NCI-H345 (cell line): ENCODE measurements at places on chromosomes 16 and 17.

DNA sequence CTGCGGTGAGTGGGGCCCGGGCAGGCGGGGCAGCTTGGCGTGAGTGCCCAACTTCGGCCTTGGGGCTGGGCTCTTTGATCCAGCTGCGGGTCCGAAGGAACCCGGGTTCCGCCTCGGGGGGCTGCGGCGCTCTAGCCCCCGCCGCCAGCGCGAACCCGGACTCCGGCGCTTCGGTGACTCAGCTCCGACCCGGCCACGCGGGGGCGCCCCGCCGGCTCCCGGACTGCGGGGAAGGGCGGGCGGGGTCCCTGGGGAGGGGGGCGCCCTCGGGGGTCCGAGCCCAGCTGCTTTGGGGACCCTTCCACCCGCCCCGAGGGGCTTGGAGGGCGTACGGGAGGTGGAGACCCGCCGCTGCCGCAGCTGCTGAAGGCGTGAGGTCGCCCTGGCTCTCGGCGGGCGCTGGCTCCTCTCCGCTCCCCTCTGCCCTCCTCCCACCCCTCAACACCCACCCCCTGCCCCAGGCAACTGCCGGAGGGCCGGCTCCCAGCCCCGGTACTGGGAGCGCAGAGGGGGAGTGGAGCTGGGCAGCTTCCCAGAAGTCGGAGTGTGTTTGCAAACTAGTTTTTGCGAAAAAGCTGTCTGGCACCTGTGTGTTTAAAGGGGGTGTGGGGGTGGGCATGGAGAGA, 516 bp downstream of the CPNE2 start:
- peak; percentile 23 for DNase-seq

- no peak for DNase-seq
Measured at GRCh38 chr17:61408151-61409041, 8.8 kb downstream of the TBX2 start.

DNA sequence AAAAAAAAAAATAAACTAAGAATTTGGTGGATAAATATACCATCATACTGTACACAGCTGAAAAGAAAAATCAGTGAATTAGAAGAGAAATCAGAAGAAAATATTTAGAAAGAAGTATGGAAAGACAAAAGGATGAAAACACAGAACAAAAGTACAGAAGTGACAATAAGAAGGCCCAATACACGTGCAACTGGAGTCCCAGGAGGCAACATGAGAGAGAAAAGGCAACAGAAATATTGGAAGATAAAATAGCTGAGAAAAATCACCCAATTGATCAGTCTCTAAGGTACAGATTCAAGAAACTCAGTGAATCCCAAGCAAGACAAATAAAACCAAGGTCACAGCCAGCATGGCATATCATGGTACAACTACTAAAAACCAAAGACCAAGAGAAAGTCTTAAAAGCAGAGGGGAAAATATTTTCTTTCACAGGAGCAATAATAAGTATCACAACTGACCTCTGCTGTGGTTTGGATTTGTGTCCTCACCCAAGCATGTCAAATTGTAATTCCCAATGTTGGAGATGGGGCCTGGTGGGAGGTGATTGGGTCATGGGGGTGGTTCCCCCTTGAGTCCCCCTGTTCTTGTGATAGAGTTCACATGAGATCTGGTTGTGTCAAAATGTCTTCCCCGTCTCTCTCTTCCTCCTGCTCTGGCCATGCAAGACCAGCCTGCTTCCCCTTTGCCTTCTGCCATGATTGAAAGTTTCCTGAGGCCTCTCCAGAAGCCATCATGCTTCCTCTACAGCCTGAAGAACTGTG, 20.2 kb upstream of the ENGASE start:
- DNase-seq: no peak

GRCh38 chr16:68335175-68335574, 24.4 kb downstream of the PRMT7 start:
- no peak for DNase-seq

DNA sequence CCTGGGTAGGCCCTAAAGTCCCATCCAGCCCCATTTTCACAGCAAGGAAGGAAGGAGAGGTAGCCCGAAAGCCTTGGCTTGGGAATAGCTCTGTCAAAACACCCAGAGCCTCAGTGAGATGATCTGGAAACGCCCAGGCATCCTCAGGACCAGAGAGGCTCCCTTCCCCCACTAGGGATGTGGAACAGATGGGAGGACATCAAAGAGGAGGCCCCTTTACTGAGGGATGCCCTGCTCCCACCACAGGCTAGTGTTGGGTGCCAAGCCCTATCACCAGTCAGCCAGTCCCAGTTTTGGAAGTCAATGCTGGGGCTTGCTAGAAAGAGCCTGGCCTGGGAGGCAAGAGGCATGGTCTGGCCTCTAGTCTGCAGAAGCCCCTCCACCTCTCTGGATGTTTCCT, 4.7 kb downstream of the TPPP3 start:
- DNase-seq: no peak

DNA sequence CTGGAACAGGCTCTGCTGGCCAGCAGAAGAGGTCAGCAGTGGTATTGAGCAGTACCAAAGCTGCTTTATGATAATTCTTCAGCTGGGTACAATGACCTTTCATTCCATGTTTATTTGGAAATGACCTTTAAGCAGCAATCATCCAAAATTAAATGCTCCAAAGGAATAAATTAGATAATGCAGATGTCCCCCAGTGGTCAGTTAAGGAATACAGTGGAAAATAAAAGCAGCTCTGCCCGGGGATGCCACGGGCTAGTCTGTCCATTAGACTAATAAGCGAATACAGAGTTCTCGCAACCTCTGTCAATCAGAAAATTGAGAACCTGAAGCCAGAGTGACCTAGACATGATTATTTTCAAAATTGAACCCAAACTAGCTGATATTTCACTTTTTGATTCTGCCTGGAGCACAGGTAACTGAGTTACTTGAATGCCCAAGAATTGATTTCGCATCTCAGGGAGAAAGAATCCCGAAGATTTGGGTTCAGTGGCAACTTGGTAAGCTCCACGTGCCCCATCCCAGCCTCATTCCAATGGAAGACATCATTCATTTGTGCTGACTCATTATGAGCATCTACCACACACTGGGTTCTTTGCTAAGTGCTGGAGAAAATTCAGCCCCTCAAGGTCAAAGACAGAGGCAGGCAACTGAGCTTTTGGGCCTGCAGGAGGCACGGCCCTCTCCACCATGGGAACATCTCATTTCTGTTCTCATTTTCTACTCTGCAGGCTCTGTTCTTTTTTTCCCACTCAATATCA, 34.4 kb upstream of the SLC39A11 start:
- no peak for DNase-seq

- DNase-seq: no peak
Measured at GRCh38 chr16:84988328-84989080, 22.8 kb downstream of the ZDHHC7 start.

GRCh38 chr17:73232587-73233373, 28.9 kb downstream of the CPSF4L start:
- DNase-seq: peak; percentile 38

DNA sequence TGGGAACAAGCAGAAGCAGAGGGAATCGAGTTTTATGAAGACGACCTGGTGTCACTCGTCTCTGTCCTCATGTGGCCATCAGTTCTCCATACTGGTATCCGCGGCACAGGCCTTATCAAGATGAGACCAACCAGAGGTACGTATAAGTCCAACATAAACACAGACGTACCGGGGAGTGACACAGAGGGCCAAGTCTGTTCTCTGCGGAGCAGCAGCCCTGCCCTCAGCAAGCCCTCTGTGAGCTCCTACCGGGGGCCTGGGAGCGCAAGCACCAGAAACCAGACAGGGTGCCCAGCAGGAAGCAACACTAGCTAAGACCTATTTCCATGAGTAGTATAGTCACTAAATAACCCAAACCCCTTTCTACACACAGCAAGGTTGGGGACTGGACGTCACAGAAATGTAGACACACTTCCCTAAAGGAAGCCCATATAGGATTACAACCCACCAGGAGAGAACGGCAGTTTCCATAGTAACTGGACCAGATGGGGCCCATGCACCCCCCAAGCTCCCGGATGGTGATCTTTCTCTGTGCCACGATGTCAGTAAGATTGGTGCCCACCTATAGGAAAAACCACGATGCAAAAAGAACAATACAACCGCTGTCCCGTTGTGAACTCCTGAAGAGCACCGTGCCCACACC, 911 bp downstream of the ARL16 start:
- DNase-seq: no peak

GRCh38 chr17:38539386-38539785, 66.4 kb downstream of the SRCIN1 start:
- peak; percentile 60 for DNase-seq

- DNase-seq: no peak
Measured at GRCh38 chr16:54891346-54891745, 39.3 kb upstream of the IRX5 start.

GRCh38 chr16:11806721-11807120, 9.7 kb upstream of the ZC3H7A start:
- DNase-seq: no peak

GRCh38 chr17:48261297-48261880, 153.8 kb downstream of the SNX11 start:
- no peak for DNase-seq

DNA sequence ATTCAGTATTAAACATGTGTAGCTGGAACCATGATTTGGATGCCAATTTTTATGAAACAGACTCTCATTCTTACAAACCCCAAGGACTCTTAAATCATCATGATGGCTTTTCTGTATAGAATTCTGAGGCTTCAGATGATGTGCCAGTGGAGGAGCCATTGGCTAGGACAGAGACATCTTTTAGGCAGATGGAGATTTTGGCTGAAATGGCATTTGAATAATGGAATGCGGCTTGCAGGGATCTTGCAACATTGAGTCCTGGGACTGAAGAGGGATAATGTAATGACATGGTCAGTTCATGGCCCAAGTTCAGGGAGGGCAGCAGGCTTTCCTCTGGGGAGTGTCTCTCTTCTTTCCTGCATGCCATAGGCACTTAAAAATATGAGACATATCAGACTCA, 172.4 kb downstream of the ABCA8 start:
- no peak for DNase-seq

DNA sequence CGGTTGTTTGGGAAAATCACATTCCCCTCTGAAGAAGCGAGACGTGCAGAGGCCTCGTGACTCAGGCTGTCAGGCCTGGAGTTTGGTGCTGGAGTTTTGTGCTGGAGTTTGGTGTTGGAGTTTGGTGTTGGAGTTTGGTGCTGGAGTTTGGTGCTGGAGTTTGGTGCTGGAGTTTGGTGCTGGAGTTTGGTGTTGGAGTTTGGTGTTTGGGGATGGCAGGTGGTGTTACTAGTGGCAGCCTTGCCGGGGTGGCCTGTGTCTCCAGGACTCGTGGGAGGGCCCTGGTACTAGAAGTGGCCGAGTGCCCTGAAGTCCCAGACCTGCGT, 12.6 kb downstream of the TBC1D24 start:
- no peak for DNase-seq

GRCh38 chr16:81798311-81799137, 19.4 kb downstream of the PLCG2 start:
- DNase-seq: no peak

GRCh38 chr16:5640883-5641282, 543.3 kb upstream of the EEF2KMT start:
- DNase-seq: no peak

GRCh38 chr17:48754500-48755261, 26.1 kb upstream of the HOXB13 start:
- no peak for DNase-seq

GRCh38 chr16:29862884-29863668, at the start of gene CDIPT:
Gene CDIPT, minus strand, starts transcription at chr16:29863226. Its CDS starts 369 bp downstream, at chr16:29862857.
- DNase-seq: peak; percentile 99

- DNase-seq: no peak
Measured at GRCh38 chr16:88578446-88579313, 8.5 kb downstream of the ZC3H18 start.
